ENCODE measurements at places on chromosomes 4 and X.

DNA sequence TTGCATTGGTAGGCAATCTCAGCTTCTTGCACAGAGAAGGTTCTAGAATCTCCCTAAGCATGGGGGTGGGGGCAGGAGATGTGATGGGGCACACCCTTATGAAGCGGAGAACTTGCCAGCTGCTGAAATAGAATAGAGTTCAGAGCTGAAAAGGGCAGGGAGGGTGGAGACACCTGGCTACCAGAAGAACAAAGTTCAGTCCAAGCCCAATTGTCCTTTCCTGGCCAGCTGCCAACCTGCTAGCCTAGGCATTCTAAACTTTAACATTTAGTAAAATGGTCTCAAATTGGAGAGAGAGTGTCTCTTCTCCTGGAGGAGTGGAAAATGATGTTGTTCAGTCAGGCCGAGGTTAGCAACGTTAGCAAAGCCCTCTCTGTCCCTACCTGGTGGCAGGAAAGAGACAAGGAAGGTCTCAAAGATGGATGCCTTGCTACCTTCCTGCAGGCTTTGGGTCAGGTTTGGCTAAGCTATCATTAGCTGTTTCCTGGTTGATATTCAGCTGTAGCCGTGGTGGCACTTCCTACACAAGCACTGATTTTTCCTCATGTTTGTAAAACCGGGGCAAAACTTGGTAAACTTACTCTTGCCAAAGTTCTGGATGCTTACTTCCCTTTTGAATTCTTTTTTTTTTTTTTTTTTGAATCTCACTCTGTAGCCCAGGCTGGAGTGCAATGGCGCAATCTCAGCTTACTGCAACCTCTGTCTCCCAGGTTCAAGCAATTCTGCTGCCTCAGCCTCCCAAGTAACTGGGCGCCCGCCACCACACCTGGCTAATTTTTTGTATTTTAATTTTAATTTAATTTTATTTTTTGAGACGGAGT lies 34.7 kb upstream of the NYX start:
- DNase-seq = no peak

DNA sequence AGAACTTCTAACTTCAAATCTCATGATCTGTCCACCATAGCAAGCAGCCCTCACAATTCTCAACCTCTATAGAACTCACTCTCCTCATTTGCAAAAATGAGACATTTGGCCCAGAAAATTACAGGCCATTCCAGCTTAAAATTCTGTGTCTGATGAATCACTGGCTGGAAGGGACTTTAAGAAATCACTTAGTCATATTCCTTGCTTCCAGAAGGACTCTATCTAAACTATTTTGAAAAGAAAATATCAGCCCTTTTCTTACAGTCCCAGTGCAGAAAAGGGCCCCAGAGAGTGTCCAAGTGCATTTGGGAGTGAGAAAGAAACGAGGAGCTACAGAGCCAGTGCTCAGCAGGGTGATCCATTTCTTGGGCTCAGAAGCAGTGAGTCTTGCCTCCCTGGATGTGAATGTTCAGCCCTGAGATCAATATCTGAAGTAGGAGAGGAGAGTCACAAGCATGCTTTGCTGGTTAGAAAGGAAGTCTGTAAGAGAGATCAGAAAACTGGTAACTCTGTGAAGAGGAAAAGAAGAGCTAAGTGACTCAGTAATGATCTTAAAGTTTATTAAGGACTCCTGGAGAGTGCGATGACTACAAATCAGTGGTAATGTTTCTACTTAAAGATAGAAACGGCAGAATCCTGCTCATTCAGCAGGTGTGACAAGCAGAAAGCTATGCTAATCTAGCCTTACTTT lies 139.8 kb downstream of the PALLD start:
- no peak for DNase-seq

DNA sequence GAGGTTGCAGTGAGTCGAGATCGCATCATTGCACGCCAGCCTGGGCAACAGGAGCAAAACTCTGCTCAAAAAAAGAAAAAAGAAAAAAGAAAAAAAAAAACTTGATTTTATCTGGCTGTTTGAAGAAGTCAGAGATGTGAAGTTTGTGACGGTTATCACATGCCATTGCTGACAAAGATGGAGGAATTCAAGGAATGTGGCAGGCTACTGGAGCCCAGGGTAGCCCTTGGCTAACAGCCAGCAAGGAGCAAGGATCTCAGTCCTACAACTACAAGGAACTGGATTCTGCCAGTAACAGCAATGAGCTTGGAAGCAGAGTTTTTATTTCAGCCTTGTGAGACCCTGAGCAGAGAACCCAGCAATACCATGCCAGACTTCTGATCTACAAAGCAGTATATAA lies 24.3 kb upstream of the TET2 start:
- DNase-seq = no peak

DNA sequence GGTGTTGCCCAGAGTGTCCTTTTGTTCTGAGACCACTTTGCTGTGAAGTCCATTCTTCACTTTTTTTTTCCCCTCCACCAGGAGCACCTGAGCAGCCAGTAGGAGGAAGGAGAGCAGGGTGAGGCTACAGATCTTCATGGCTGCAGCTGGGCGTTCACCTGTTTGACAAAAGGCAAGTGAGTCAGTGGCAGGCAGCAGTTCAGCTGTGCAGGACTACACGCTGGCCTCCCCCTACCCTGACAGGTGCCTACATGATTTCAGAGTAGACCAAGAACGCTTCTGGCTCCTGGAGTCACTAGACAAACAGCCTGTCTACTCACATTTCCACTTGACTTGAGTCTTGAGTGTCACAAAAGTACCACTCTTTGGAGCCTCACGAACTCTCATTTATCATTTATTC lies 2.0 kb downstream of the FGFBP1 start:
- DNase-seq = no peak

DNA sequence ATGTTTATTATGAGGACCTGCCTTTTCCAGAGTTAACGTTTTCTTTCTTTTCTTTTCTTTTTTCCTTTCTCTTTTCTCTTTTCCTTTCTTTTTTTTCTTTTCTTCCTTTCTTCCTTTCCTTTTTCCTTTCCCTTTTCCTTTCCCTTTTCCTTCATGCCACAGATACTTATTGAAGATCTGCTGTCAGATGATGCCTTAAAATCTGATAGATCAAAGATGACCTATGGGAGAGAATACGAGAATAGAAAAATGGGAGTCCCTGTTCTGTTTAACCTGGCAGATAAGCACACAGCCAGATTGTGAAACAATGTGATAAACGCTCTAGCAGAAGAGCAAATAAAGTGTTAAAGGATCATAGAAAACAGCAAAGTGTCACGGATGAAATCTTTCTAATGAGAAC lies 38.9 kb downstream of the AFF1 start:
- no peak for DNase-seq

DNA sequence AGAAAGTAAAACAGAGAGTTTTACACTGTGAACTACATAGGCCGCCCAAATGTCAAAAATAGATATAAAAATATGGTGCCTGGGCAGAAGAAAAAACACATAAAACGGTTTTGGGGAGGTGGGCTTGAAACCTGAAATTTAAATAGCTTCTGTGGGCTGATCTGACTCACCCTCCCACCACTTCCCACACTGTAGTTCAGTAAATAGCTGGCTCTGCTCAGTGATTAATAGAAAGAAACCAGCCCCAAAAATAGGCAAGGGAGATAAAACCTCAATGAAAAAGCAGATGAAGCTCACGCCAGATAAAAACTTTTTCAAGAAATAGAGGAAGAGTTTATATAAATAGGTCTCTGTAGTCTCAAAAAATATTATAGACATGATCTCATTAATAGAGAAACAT lies 13.2 kb upstream of the COX7B2 start:
- DNase-seq = no peak

GRCh38 chr4:26713563-26714151 lies 129.8 kb downstream of the TBC1D19 start:
- no peak for DNase-seq

- peak; percentile 77 for DNase-seq
These were observed 22.6 kb upstream of the CD38 start for GRCh38 chr4:15755321-15756155.

- peak; percentile 62 for DNase-seq
These were observed 38.5 kb upstream of the FGFBP2 start for GRCh38 chr4:16001484-16001858.

DNA sequence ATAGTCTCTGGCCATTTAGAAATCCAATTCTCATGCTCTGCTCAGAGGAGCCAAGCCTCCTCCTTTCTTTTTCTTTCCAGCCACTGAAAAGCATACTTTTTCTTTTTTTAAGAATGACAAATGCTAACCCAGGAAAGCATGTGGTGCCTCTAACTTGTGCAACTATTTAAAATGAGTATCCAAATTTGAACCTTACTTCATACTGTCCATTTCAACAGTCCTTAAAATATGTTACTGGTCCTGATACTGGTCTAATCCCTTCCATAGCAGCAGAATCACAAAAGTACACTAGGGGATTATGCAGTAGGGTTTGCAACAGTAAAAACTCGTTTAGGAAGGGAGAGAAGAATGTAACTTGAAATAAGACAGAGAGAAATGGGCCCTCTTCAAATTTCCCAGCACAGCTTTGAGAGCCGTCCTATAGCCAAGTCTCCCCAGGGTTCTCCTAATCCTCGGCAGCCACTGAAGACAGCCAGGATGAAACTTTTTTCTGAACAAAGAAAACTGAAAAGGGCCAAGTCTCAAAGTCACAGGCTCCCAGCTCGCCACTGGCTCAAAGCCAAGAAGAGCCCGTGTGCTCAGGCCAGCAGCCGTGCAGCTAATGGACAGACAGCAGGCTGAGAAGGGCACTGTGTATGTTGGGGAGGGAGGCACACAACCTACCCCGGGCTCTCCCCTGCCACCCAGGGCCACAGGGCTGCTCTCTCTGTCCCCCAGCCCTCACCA lies 39.5 kb downstream of the GPC4 start:
- no peak for DNase-seq
